Hippocampal formation (tissue), 2 donors: ENCODE measurements at places on chromosomes 16 and 17.

GRCh38 chr16:30533146-30533522 is 1.5 kb downstream of the ZNF747 start:
- no peak for DNase-seq

- no peak for DNase-seq
Observed at GRCh38 chr17:75318211-75318610, 29.0 kb upstream of the SLC25A19 start.

GRCh38 chr17:73697872-73698271 is 53.6 kb upstream of the SDK2 start:
- no peak for DNase-seq

- DNase-seq, result no peak
Observed at GRCh38 chr16:55725055-55725777, 69.4 kb downstream of the SLC6A2 start.

DNA sequence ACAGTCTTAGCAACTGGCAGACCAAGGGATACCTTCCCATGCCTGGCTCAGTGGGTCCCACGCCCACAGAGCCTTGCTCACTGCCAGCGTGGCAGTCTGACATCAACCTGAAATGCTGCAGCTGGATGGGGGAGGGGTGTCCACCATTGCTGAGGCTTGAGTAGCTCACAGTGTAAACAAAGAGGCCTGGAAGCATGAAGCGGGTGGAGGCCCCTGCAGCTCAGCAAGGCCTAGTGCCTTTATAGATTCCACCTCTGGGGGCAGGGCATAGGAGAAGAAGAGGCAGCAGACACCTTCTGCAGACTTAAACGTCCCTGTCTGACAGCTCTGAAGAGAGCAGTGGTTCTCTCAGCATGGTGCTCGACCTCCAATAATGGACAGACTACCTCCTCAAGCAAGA is 263.2 kb downstream of the KIF2B start:
- no peak for DNase-seq
